ENCODE measurements at places on chromosomes 2 and 18. TPM values are rescaled to one million over a fixed set of nuclear protein-coding genes. Genes with fewer than 3 reads are reported as not detected.

KYNU gene
- 1.0 TPM for total RNA-seq

FSHR gene
- not detected for total RNA-seq

TMEM17 gene
- 3.9 TPM for total RNA-seq

DNA sequence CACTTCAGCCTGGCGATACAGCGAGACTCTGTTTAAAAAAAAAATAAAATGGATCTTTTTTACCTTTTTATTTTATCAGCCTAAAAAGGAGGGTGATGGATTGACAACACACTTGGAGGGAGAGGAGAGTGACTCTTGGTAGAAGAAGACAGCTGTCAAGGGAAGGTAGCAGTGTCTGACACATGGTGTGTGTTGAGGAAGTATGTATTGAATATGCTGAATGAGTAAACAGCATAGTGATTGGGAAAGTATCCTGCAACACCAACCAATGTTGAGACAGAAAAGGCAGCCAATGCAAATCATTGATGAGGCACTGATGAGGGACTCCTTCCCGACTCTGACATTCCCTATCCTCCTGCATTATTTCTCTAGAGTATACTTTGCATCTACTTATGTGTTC lies 306.4 kb downstream of the LPIN1 start:
- no peak for DNase-seq

DNA sequence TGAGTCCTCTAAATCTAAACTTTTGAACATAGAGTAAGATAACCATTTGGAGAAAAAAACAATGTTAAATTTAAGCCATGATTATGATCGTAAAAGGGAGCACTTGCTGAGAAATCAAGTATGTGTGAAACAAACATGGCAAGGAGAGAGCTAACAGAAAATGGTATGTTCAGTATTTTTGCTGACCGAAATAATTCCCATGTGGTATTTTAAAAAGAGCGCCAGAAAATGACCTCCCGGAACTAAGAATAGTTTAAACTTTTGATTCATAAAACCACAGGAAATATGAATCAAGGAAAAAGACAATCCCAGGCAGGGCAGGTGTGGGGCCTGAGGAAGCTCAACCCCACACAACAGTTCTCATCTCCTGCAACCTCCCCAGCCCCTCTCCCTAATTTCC lies 74.2 kb downstream of the DOCK10 start:
- peak; percentile 31 for DNase-seq

- DNase-seq = no peak
These were observed 530.2 kb upstream of the ZEB2 start for GRCh38 chr2:145050134-145050533.

DNA sequence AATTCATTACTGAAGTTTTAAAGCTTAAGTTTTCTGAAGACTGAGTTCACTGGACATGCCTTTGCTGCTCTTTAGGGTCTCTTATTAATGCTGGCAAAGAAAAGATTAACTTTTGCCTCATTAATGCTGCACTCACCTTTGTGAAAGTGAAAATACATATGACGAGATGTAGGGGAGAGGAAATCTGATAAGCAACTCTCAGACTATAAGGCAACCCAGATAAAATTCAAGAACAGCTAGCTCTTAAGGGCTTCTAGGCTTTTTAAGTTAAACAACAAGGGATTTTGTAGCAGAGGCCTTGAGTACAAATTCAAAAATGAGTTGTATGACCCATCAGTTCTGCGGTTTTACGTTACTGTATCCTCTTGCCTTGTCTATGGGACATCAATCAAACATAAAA lies 143.7 kb downstream of the USP34 start:
- no peak for DNase-seq

GRCh38 chr18:5510135-5510846 lies 33.5 kb downstream of the EPB41L3 start:
- peak; percentile 85 for DNase-seq

DNA sequence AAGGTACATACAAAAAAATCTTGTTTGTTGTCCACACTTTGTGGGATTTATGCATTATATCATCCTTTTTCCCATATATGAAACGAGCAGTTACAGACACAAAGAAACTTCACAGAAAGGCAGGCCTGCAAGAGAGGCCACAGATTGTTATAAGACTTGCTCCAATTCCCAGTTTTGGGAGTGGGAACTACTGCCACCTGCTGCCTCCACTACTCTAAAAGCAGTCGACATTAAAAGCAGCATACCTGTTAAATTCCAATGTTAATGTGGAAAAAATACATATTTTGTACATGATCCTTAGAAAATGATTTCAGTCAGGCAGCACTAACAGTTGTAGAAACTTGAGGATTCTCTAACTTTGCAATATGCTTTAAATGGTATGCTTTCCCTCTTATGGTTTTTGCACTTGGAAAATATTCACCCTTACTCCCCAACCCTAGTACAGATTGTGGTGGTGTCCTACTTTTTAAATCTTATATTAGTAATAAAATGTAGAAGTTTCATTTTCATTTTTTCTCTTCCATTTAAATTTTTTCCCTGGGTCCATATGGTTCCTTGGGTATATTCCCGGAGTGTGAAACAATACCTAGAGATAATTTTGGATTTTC lies 37.9 kb downstream of the SLC38A11 start:
- peak; percentile 47 for DNase-seq

DNA sequence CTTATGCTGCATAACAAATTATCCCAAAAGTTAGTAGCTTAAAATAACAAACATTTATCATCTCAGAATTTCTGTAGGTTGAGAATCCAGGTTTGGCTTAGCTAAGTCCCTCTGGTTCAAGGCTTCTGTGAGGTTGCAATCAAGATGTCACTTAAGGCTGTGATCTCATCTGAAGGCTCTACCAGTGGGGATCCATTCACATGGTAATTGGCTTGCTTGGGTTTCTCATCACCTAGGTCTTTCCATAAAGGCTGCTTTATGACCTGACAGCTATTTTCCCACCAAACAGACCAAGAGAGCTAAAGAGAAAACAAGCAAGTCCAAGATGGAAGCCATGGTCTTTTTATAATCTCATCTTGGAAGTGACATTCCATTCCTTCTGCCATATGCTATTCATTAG lies 137.3 kb downstream of the DTNA start:
- no peak for DNase-seq

DNA sequence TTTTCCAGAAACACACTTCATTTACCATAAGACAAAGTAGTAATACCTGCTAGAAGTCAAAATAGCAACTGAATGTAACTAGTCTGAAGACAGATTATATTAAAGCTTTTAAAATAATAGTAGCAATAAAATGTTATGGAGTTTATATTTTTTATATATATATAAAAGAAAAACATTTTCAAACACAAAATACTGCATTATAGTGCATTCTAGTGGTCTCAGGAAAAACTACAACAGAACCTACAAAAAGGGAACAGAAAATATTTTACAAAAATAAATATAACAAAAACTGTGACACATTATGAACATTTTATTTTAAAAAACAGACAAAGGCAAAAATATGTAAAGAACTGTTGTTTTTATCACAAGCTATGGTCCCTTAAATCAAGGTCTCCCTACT lies 48.0 kb downstream of the STRN start:
- DNase-seq = no peak
